GM19239 (cell line): ENCODE measurements at places on chromosomes 7 and 10.

DNA sequence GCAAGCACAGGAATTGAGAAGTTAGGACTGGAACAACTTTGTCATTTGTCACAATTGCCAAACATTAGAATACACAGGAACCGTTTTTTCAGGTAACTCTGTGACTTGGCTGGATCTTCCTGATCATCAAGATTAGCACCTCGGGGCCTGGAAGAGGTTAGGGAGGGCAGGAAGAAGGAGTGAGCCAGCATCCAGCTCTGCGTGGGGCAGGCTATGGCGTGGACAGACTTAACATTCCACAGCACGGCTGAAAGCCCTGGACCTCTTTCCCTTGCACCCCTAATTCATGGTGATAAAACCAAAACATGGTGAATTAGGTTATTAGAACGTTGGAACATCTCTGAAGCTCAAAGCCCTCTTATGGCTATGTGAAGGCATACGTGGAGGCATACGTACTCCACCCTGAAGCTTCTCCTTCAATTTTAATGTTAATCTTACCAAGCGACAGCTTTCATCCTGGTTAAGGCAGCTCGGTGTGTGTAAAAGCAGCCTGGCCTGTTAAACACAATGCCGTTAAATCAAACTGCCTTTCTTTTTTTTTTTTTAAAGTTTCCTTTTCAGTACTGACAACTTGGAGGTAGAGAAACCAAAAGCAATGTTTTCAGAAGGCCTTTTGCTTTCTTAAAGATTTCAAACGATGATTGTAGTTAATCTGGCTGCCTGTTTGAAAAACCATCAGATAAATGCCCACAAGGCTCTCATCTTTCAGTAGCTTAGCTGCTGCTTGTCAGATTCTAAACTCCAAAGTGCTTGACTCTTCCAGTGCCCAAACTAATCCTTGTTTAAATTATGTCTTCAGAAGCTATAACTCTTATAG, 4.5 kb downstream of the GRK5 start:
- no peak for DNase-seq

- DNase-seq = no peak
These were observed 89.9 kb upstream of the LSM8 start for GRCh38 chr7:118094044-118094443.

DNA sequence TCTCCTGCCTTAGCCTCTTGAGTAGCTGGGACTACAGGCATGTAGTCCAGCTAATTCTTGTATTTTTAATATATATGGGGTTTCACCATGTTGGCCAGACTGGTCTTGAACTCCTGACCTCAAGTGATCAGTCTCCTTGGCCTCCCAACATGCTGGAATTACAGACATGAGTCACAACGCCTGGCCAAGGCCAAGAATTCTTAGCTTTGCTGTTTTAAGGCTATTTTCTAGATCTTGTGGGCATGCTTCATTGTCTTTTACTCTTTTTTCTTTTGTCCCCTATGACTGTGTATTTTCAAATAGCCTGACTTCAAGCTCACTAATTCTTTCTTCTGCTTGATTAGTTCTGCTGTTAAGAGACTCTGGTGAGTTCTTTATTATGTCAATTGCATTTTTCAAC, 56.4 kb upstream of the TAS2R16 start:
- DNase-seq = no peak

GRCh38 chr7:107593025-107593410, 13.0 kb downstream of the BCAP29 start:
- no peak for DNase-seq

DNA sequence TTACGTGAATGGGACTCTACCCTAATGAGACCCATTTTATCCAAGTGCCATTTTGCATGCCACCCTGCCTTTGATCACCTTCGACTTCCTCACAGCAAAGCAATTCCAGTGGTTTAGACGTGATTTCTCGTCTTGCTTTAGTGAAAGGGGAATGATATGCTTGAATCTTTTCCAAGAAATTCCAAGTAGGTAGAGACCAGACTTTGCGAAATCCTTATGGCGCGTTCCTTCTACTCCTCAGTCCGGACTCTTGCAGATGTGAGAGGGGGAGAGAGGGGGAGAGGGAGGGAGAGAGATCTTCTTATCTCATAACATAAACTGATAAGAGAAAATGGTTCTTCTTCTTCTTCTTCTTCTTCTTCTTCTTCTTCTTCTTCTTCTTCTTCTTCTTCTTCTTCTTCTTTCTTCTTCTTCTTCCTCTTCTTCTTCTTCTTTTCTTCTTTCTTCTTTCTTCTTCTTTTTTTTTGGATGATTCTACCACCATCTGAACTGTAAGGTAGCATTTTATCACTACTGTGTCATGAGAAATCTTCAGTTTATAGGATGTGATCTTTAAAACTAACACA, 883 bp downstream of the SPAG6 start:
- DNase-seq = no peak

- no peak for DNase-seq
These were observed 114.5 kb downstream of the PON1 start for GRCh38 chr7:95209788-95210187.

DNA sequence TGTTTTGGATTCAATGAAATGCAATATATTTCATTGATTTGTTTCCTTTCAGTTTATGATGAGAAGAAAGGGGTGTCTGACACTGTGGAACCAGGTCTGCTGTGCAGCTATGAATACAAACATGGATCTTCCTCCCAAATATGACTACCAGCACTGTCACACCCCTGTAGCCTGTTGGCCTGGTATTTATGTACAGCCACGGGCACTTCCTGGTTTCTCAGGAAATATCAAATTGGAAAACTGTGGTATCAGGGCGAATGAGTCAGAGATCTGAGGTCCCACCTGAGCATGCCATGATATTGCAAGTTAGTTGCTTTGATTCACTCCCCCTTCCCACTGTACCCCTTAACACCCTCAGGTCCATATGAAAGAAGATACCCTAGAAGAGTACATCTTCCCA, 87.8 kb downstream of the DNMBP start:
- DNase-seq = no peak

- DNase-seq = no peak
These were observed 104.6 kb upstream of the INSIG1 start for GRCh38 chr7:155192961-155193640.
